ENCODE measurements at places on chromosomes 16 and 17.

DNA sequence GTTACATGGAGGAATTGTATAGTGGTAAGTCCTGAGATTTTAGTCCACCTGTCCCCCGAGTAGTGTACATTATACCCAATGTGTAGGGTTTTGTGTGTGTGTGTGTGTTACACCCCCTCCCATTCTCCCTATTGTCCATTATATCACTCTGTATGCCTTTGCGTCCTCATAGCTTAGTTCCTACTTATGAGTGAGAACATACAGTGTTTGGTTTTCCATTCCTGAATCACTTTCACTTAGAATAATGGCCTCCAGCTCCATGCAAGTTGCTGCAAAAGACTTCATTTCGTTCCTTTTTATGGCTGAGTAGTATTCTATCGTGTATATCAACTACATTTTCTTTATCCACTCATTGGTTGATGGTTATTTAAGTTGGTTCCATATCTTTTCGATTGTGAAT is 635 bp upstream of the FA2H start:
- DNase-seq = no peak

DNA sequence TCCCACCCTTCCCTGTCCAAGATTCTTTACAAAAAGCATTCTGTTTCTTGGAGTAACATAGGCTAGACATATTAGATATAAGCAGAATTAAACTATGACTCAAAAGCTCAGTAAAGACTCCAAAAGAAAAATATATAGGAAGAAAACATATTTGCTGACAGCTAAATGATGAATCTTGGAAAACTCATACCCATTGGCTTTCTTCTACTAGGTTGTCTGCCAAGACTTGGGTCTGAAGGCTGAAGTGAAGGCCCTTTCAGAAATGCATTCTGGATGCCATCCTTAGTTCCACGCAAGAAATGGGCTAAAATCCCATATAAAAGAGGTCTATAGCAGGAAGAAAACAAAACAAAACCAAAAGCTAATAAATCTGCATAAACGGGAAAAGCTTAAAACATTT is 15.1 kb downstream of the CEP20 start:
- no peak for DNase-seq

DNA sequence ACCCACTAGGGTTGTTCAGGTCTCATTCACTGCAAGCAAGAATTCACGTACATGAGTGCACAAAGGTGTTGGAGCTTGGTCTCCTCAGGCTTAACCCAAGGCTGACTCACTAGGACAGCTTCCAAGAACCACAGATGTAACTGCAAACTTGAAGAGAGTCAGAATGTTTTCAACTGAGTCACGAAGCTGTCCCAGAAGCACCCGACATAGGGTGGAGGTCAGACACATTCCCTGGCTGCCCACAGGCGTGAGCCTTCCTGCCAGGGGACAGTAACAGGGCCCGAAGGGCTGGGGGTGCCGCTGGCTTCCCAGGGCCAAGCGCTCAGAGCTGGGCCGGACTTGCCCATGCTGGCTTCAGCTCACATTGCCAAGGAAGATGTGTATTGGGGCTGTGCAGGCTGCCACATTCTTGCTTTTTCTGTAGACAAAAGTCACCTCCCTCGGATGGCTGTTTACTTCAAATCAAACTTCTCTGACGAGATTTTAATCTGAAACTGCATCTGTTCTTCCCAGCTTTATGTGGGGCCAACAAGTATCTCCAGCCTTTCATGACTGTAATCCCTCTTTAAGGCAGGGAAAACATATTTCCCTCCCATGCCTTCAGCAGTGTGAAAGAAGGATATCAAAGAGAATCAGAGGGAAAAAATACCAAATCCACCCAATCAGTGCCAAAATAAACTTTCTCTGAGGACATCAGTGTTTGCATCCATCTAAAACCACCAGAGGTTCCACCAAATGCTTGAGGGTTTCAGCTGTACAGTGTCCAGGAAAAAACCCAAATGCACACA is 14.3 kb downstream of the CMTM3 start:
- DNase-seq = no peak

- DNase-seq = no peak
These were observed 1.3 kb downstream of the NETO2 start for GRCh38 chr16:47142486-47142820.

DNA sequence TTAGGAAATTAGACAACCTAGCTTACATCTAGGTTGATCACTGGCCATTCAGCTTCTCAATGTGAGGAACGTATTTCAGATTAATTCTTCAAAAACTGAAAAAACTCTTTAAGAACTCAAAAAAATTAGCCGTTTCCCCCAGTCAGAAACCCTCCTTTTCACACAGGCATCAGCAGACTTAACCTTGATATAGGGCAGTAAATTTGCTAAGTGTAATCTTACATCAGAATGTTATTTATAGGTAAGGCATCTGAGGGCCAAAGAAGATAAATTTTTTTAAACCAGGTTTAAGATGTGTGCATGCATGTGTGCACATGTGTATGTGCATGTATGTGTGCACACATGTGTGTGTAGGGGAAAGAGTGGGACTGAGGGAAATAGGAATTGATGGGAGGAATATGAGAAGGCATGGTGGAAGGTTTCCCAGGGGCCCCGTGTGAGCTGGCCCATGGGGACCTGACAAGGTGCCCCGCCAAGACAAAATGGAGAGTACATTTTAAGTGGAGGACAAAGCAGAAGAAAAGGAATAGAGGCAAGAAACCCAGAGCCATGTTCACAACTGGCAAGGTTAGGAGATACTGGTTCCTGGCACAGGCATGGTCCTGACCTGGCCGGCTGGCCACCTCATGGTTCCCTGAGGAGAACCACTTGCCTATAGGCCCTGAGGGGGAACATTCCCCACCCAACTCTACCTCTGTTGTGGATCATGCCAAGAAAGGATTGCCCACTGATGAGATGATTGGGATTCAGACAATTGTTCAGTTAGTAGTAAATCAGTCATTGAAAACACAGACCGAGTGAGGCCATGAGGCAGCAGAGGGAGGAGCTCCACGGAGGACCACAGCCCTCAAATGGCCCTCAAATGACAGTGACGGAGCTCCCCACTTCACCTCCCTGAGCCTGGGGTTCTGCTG is 33.0 kb downstream of the TEX2 start:
- no peak for DNase-seq

DNA sequence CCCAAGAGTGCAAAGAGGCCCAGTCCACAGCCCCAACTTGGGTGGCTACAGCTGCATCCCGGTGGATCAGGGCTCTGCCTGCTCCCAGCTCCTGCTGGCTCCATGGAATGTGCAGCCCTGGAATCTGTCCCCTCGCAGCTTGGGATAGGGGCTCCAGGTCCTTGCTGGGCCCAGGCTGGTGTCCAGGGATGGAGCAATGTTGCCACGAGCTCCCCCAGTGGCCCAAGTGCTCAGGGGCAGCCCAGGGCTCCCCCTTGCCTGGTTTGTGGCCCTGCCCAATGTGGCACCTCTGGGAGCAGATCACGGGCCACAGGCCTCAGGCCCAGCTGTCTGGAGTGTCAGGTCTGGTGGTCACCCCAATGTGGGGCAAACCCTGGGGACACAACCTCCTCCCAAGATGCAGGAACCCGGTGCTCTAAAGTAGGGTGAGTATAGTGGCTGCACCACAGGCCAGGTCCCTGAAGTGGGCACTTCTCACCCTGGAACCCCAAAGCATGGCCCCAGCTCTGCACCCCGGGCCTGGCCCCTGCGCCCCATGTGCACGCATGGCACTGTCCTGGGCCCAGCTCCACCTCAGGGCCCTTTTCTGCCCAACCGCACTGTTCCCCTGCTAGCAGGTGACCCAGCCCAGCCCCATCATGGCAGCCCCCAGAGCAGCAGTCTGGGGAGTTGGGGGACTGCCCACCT is 14.8 kb upstream of the DNAH9 start:
- DNase-seq = no peak

- DNase-seq = no peak
These were observed 182.6 kb upstream of the SDK2 start for GRCh38 chr17:73826872-73827228.

DNA sequence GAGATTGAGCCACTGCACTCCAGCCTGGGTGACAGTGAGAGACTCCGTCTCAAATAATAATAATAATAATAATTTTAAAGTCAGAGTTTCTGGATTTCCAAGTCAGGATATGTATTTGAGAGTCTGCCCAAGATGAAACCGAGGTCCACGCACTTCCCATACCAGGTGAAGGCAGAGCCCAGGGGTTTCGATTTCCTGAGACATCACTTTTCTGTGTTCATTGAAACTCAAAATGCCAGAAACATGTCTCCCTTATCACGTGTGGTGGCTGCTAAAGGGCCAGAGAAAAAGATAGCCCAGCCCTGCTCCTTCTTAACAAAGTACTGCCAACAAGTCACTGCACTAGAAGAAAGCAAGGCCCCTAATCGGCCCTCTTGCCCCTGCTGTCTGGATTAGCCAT is 9.8 kb upstream of the RNF157 start:
- DNase-seq = no peak

DNA sequence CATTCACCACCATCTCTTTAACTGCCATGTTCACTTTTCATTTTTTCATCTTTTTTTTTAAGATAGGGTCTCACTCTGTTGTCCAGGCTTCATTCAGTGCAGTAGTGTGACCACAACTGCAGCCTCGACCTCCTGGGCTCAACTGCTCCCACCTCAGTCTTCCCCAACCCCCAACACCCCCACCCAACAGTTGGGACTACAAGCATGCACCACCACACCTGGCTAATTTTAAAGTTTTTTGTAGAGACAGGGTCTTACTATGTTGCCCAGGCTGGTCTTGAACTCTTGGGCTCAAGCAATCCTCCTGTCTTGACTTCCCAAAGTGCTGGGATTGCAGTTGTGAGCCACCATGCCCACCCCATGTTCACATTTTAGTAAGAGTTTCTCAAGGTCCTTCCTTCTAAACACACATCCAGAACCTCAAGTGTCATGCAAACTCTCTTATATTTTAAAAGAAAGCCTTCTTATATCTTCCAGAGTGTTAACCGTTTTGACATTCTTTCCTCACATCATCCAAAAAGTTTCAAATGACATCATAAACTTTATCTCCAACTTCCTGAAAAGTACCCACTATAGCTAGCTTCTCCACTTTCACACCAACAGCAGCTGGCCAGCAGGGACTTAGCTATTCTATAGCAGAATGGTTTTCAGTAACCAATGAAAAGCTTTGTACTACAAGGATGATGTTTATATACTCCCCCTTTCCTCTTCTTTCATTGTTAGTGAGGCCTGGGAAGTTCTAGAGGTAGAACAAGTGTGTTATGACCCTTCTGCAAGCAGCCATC is 49.3 kb downstream of the TRAF4 start:
- no peak for DNase-seq

GRCh38 chr16:79836144-79836543 is 235.6 kb upstream of the MAF start:
- DNase-seq = no peak

GRCh38 chr16:1920727-1921171 is 2.5 kb upstream of the HS3ST6 start:
- no peak for DNase-seq

DNA sequence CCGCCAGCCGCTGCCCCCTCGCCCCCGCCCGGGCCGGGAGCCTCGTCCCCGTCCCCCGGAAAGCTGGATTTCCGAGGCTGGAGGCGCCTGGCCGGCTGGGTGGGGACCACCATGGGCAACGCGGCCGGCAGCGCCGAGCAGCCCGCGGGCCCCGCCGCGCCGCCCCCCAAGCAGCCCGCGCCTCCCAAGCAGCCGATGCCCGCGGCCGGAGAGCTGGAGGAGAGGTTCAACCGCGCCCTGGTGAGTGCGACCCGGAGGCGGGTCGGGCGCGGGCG is 266 bp downstream of the FMNL1 start:
- DNase-seq = no peak

DNA sequence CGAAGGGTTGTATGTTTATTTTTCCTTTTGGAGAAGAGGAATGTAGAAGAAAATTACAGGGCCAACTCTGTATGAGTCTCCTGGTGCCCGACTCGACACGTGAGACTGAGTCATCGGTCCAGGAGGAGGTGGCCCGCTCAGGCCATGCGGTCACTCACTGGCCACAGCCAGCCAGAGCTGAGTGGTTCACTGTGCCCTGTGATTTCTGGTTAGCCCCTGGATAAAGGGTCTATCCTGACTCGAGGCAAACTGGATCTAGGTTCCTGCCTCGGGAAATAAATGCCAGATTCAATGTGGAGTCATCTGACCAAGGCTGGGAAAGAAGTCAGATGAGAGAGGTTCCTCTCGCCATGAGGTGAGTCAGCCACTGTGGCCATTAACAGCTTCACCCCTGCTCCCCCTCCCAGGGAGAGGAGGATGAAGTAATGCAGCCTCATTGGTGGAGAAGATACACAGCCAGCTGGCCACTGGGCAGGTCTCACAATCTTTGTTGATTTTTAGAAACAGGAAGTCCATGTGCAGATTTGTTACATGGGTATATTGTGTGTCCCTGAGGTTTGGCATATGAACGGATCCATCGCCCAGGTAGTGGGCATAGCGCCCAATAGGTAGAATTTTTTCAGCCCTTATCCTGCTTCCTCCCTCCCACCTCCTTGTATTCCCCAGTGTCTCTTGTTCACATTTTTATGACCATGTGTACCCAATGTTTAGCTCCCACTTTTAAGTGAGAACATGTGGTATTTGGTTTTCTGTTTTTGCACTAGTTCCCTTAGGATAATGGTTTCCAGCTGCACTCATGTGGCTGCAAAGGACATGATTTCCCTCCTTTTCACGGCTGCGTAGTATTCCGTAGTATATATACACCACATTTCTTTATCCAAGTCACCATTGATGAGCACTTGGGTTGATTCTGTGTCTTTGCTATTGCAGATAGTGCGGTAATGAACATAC is 21.7 kb upstream of the USP36 start:
- no peak for DNase-seq

DNA sequence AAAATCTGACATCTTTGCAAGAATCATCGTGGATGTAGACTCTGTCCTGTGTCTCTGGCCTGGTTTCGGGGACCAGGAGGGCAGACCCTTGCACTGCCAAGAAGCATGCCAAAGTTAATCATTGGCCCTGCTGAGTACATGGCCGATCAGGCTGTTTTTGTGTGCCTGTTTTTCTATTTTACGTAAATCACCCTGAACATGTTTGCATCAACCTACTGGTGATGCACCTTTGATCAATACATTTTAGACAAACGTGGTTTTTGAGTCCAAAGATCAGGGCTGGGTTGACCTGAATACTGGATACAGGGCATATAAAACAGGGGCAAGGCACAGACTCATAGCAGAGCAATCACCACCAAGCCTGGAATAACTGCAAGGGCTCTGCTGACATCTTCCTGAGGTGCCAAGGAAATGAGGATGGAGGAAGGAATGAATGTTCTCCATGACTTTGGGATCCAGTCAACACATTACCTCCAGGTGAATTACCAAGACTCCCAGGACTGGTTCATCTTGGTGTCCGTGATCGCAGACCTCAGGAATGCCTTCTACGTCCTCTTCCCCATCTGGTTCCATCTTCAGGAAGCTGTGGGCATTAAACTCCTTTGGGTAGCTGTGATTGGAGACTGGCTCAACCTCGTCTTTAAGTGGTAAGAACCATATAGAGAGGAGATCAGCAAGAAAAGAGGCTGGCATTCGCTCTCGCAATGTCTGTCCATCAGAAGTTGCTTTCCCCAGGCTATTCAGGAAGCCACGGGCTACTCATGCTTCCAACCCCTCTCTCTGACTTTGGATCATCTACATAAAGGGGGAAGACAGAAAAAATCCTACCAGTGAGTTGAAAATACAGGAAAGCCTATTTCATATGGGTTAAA is at the start of gene G6PC1:
G6PC1 (plus strand) TSS at position 340 of the 872 bp plus-strand sequence; CDS start at position 418, 78 bp downstream.
- no peak for DNase-seq
